Caki2 (cell line): ENCODE measurements at places on chromosomes 12 and 14.

GRCh38 chr12:6830999-6831398, 2.8 kb downstream of the P3H3 start:
- no peak for DNase-seq

- DNase-seq: no peak
Measured at GRCh38 chr12:26809611-26810285, 23.2 kb downstream of the ITPR2 start.

DNA sequence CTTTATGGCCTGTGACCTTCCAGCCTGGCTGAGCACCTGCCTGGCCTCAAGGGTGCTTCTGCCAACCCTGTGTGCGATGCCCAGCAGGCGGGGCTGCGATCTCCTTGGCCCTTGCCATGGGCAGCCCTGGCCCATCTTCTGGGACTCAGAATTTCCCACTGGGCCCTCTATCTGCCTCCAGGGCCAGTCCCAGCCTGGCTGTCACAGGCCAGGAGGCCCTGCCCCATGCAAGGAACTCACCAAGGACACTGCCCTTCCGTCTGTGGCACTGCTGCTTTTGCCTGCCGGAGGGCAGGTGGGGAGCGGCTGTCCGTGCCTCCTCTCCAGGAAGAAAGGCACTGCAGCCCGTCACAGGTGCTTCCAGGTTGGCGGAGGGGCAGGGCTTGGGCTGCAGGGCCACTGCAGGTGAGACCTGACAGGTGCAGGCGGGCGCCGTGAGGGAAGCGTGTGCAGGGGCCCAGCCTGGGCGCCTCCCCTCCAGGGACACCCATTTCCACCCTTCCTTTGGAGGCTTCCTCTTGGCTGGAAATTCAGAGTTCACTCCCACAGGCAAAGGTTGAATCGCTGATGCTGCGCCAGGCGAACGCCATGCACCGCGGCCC, 177.8 kb downstream of the KIF26A start:
- DNase-seq: no peak

DNA sequence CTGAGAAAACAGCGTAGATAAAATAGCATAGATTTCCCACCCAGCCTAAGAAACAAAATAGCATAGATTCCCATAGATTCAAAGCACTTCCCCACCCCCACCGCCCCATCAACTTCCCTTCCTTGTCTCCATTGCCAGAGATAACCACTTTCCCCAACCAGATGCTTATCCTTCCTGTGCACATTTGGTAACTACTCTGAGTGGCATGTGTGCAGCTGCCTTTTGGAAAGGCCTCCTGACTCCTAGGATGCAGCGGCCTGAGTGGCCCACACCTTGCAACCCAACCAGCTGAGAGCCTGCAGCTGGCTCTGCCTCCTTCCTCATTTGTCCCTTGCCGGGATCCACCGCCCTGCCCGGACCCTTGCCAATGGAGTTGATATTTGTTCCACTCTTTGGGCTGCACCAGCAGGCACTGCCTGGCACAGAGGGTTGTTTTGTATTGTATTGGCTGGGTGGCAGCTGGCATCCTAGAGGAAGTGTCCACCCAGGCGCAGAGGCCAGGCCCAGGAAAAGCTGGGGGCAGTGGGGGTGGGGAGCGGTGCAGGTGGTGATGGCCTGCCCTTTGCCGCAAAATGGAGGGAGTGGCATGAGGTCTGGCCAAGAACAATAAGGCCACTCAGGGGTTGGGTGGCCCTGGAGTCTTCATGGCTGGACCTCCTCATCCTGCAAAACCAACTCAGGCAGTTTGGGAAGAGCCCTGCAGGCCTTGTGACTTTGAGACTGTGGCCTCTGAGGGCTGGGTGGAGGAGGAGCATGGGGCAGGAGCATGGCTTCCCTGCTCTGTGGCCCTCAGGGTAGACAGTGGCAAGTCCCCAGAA, 4.9 kb downstream of the SLC48A1 start:
- peak; percentile 78 for DNase-seq

GRCh38 chr12:131901431-131902331, 7.3 kb downstream of the ULK1 start:
- no peak for DNase-seq

- no peak for DNase-seq
Measured at GRCh38 chr14:85701763-85702162, 171.8 kb downstream of the FLRT2 start.

GRCh38 chr14:62674563-62675237, 370.6 kb downstream of the KCNH5 start:
- no peak for DNase-seq

GRCh38 chr12:64923536-64923935, 99.1 kb downstream of the TBC1D30 start:
- DNase-seq: no peak

DNA sequence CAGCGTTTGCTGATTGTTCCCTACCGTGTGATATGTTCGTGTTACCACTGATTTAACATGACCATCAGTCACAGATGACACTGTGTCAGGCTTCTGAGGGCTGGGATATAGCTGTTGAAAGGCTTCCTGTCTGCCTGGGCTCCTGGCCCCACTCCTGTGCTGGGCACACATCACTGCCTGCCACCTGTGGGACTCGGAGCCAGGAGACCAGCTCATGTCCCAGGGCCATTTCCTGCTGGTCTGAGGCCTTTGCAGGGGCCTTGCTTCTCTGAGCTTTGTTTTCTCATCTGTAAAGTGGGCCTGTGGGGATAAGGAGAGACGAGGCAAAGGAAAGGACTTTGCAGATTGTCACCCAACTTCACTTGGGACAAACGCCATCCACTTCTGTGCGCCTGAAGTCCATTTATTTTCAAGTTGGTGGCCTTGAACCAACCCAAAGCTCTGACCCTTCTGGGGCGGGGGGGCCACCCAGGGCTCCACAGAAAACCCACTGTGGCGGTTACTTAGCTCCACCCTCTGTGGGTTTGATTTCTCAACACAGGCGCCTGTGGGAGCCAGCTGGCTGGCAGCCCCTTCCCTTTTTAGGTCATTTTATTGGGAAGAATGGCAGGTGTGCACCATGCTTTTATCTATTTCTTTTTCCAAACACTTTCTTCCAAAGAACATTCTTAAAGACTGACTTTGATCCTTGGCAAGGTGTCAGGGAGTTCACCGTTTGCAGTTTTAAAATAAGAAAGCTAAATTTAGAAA, 54.1 kb downstream of the BEGAIN start:
- DNase-seq: no peak

DNA sequence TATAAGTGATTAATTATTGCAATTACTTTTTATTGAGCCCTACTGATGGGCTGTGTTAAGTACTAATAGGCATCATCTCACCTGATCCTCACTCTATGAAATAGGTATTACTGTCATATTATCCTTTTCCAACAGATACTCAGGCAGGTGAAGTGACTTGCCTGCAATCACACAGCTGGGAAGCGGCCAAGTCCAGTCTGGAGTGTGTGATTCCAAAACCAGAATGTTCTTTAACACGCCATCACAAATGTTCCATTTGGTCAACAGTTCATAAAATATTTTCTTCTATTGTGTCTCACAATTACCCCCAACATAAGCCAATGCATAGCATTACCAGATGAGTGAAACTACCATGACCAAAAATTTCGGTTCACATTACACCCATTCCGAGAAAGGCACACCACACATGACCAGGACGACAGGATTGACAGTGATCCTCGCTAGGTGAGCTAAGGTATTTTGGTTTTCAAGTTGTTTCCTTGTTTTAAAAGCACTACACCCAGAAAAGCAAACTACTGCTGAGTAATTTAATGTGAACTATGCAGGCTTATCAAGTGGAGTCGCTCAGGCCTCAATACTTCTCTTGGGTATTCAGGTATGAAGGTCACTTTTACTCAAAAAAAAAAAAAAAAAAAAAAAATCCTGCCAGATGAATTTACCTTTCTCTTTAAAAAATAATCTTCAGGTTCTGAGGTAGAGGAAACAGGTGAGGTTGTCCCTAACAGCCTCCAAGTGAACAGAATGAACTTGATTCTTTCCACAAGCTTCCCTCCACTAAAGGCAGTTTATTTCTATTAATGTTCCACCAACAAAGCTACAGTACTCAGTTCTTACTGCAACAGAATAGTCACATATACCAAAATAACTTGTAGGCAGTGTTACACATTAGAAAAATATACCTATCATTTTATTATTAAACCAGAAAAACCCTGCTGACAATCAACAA, 2.4 kb downstream of the VPS37B start:
- DNase-seq: no peak

DNA sequence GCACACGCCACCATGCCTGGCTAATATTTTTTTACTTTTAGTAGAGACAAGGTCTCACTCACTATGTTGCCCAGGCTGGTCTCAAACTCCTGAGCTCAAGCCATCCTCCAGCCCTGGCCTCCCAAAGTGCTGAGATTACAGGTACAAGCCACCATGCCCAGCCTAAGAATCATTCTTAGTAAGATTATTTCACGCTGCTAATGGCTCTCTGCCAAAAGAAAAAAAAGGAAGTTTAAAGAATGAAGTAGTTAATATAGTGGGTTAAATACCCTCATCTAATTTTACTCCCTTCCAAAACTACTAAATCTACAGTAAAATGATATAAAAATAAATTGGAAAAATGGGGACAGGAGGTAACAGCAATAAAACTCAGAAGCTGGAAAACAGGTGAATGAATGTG, 2.6 kb downstream of the ETFRF1 start:
- DNase-seq: no peak

GRCh38 chr14:65428691-65429090, 16.2 kb downstream of the FUT8 start:
- DNase-seq: no peak

DNA sequence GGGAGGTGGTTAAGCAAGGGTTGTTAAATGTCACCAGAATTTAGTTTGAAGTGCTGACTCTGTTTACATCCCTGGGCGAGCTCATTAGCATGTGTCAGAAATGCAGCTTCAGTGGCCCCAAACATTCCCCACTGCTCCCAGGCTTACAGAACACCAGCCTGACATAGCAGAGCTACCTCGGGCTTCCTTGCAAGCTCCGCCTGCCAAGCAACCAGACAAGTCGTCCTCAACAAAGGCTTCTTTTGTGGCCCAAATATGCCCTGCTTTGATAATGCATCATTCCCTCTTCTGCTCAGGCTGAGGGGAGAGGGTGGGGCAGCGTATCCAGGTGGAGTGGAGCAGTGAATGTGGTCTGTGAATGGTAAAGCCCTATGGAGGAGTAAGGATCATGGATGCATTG, 28.0 kb downstream of the ERH start:
- DNase-seq: no peak

GRCh38 chr12:2456813-2457186, 338.0 kb upstream of the FKBP4 start:
- DNase-seq: no peak

GRCh38 chr14:75224561-75224960, 48.1 kb upstream of the TMED10 start:
- no peak for DNase-seq

- DNase-seq: peak; percentile 10
Measured at GRCh38 chr12:94149119-94149780, 873 bp downstream of the PLXNC1 start.

DNA sequence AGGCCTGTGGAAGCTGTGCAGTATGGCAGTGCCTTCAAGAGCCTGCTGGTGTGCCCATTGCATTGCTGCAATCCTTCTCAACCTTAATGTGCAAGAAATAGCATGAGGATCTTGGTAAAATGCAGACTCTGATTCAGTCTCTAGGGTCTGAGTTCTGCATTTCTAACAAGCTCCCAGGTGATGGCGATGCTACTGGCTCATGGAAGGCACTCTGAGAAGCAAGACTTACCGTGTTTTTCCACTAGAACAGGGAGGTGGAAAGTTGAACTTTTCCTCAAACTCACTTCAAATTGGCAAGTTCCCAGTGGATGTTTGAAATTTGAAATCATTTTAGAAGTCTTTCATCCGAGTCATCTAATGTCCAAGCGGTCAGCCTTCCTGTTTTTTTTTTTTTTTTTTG, 55.5 kb downstream of the MYRFL start:
- DNase-seq: peak; percentile 31

- DNase-seq: peak; percentile 70
Measured at GRCh38 chr12:12081836-12082497, 11.2 kb downstream of the BCL2L14 start.

DNA sequence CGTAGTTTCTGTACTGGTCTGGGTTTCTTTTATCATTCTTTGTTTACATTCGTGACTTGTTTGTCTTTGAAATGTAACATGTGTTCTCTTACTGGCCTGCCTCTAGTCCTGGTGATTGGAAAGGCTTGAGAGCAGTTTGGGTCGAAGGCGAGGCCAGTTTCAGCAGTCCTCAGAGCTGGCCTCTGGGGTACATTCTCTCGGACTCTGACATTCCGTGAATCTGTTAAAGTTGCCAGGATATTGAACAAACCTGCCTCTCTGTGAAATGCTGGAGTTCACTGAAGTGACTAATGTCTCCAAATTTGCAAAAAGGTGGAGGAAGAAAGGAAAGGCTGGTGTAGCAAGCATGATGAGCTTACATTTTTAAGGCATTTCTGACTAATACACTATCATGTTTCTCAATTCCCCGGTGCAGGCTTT, 1.5 kb downstream of the PLEKHA5 start:
- DNase-seq: peak; percentile 38

DNA sequence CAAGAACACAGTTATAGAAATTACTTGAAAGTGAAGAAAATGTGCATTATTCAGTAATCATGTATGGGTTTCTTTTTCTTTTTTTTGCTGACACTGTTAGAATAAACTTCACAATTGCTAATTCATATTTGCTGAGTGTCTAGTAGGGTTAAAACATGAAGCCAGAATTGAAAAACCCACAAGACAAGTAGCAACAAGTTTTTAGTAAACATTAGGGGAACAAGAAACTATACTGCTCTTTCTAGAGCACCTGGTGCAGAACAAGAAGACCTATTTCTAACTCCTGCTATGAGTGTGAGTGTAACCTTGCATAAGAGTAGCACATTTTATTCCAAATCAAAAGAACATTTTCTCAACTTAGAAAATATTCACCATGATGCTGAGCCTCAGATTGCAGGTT, 83.2 kb downstream of the ITPR2 start:
- DNase-seq: no peak

GRCh38 chr12:111454311-111454710, 48.6 kb downstream of the SH2B3 start:
- DNase-seq: no peak

GRCh38 chr12:48164451-48164850, 7.1 kb upstream of the ASB8 start:
- DNase-seq: no peak

DNA sequence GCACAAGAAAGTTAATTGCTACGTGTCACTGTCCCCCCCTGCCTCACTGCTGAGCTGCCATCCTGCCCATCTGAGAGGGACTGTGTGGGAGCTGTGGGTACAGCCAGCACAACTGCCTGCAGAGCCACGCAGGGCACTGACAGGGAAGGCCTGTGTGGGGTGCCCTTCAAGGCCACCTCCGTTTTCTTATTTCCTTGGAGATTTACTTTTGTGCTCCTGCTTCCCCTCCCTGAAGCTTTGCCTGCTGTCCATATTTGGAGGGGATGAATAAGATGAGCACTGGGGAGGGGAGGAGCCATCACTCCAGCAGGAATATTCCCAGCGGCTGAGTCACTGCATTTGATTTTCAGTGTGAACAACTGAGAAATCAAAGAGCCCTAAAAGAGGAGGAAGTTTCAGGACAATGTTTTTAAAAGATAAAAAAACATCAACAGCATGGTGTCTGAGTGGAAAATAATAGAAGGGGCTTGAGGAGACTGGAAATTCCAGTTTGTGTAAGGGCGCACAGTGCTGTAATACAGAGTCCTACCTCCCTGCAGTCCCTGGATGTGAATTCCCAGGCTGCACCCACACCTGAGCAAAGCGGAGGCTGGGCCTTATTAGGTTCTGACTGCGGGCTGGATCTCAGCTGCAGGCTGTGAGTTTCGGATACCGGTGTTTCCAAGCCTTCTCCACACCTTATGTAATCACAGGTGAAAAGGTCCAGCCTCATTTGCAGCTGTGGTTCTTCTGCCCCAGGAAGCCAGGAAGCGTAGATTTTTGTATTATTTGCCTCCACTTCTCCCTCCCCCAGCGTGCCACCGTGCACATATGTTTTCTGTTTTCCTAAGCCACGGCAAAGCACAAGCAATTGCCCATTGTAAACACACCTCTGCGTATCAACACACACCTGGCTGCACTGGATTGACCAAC, 192.6 kb upstream of the BCL2L14 start:
- peak; percentile 87 for DNase-seq
